Choroid plexus epithelial cell (primary cell): ENCODE measurements at places on chromosomes 7 and 10.
A peak's percentile ranks its signal among the peaks of the same experiment; 100 is the strongest.

- no peak for DNase-seq
These were observed 7.8 kb downstream of the ADAM12 start for GRCh38 chr10:126380352-126381076.

GRCh38 chr7:26588511-26588910 lies 275.9 kb downstream of the SKAP2 start:
- DNase-seq: no peak

- peak; percentile 33 for DNase-seq
These were observed at the start of gene PRTFDC1 for GRCh38 chr10:24952143-24952706. Gene PRTFDC1, minus strand, starts transcription at chr10:24952606. Its CDS starts 31 bp downstream, at chr10:24952575.

GRCh38 chr7:129213828-129214227 lies 11.0 kb upstream of the AHCYL2 start:
- DNase-seq: peak; percentile 23

- peak; percentile 94 for DNase-seq
These were observed 94.5 kb downstream of the HIPK2 start for GRCh38 chr7:139683137-139683921.

GRCh38 chr7:156459067-156459466 lies 181.5 kb upstream of the RNF32 start:
- DNase-seq: no peak

GRCh38 chr10:98582363-98582762 lies 135.6 kb upstream of the HPS1 start:
- no peak for DNase-seq

GRCh38 chr7:41771717-41772116 lies 68.8 kb upstream of the INHBA start:
- DNase-seq: no peak

GRCh38 chr7:121519548-121520521 lies 123.7 kb upstream of the FAM3C start:
- DNase-seq: peak; percentile 50

DNA sequence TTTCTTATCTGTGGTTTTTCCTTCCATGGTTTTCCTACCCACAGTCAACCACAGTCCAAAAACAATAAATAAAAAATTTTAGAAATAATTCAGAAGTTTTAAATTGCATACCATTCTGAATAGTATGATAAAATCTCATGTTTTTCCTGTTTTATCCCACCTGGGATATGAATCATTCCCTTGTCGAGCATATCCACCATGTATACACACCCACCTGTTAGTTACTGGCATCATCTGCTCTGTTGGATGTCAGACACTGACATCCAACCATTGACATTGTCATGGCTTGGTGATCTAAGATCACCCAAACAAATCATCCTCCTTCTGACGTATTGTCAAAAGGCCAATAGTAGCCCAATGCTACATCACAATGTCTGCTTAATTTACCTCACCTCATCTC lies 749.8 kb downstream of the TNS3 start:
- DNase-seq: no peak
